ENCODE measurements at places on chromosomes 4 and X. TPM values are rescaled to one million over a fixed set of nuclear protein-coding genes. Genes with fewer than 3 reads are reported as not detected.
A peak's percentile ranks its signal among the peaks of the same experiment; 100 is the strongest.

DNA sequence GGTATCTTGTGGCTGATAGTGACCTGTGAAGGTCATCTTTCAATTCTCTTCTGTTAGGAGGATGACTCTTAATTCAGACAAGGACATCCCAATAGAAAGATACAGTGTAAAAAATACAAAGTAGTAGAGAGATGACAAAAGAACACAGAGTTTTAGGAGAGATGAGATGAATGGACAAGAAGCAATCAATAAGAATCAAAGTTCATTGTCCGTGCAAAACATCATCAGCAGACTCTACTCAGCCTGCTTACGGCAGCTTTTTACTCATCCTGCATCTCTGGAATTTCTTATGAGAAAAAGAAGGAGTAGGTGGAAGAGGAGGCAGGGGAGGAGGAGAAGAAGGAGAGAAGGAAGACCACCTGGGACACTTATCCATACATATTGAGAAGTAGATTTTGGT, 2131.7 kb downstream of the ARAP2 start:
- DNase-seq, result no peak

DNA sequence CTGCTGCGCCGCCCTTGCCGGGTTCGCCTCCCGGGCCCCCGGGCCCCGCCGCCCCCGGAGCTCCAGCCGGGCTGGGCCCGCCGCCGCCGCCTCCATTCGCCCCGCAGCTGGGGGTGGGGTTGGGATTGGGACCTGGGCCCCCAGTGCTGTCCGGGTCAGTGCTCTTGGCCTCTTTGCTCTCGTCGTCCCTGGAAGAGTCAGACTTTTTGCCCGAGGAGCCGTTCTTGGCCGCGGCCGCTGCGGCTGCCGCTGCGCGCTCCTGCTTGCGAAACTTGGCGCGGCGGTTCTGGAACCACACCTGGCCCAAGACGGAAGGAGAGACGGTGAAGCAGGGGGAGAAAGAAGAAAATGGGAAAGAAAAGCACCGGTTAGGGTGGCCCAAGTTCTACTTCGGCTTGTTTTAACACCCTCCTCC, 2.5 kb downstream of the PHOX2B start:
- DNase-seq, result no peak

- no peak for DNase-seq
These were observed 20.5 kb upstream of the WDR44 start for GRCh38 chrX:118325453-118325852.

Gene DCAF12L2
- not detected for total RNA-seq

Gene MAGEA2
- not detected for total RNA-seq

DNA sequence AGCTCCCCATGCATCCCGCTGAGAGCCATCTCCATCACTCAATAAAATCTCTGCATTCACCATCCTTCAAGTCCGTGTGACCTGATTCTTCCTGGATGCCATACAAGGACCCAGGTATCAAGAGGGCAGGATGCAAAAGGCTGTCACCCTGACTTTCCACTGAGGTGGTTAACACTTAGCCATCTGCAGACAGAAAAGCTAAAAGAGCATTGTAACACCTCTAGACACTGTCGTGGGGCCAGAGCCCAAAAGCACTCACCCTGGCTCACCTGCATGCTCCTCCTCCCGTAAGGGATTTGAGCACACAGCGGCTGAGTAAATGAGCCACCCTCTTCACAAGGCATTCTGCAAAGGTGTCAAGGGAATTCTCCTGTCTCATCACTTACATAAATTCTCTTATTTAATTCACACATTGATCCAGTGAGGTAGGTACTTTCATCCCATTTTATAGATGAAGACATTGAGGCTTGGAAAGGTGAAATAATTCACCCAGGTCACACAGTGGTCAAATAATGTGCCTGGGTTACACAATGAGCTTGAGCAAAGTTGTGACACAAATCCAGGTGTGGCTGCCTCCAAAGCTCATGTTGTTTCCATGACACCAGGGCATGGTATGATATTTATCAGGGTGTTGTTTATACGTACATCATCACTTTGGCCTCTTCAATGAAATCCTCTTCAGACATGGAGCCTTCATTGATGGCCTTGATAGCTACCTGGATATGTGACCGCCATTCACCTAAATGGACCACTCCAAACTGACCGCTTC, 48.0 kb downstream of the TXK start:
- DNase-seq, result no peak

GRCh38 chrX:150821971-150822370, 76.5 kb downstream of the CD99L2 start:
- no peak for DNase-seq

DNA sequence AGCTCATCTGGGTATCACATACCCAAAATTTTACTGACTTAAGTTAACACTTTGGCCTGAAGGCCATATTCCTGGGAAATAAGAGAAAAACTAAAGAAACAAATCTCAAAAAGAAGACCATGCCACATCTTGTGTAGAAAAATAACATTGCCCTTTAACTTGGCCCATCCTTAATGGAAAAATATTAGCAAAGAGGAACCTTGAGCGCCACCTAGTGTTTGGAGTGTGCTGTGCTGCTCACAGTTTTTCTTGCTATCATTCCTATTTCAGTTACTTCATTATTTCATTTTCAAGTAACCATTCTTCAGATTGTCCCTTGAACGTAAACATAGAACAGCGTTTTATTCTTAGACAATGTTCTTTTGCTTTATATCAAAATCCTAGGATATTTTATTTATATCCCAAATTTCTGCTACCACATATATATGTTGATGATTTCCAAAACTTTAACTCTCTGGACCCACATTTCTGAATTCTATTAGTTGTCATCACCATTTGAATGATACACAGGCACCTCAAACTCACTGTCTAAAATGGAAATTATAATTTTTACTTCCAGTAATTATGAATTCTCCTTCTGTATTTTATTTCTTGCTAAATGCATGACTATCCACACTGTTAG, 999.0 kb upstream of the ADGRL3 start:
- peak; percentile 53 for DNase-seq

Gene WAS
- total RNA-seq, result 81.6 TPM

GRCh38 chr4:53785996-53786395, 194.7 kb upstream of the LNX1 start:
- no peak for DNase-seq

DNA sequence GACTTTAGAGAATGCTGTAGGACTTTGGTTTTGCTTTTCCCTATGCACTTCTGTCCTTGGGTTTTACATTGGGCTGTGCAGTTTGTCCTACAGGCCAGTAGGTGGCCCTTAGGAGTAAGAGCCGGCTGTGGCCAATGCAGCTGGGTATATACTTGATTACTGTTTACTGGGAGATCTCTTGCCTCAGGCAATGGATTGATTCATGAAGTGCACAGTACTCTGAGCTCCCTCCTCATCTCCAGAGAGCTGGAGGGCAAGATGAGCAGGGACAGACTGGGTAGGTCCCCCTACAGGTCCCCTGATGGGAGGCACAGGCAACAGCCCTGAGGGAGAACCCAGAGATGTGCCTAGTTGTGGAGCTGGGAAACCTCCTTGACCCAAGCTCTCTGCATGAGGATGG, 103.8 kb upstream of the QRFPR start:
- DNase-seq, result peak; percentile 33

Gene UGT8
- 0.07 TPM for total RNA-seq

DNA sequence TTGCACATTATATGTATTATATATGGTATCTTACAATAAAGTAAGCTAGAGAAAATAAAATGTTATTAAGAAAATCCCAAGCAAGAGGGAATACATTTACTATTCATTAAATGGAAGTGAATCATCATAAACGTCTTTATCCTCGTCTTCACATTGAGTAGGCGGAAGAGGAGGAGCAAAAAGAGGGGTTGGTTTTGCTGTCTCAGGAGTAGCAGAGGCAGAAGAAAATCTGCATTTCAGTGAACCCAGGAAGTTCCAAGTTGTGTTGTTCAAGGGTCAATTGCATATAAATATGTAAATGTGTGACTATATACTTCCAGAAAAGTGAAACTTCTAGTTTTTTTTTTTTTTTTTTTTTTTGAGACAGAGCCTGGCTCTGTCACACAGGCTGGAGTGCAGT, 301.4 kb downstream of the TMA16 start:
- DNase-seq, result no peak

GRCh38 chr4:94603170-94603747, 151.5 kb downstream of the PDLIM5 start:
- no peak for DNase-seq

Gene CCDC120
- total RNA-seq, result 3.5 TPM

Gene SPANXN1
- total RNA-seq, result not detected

GRCh38 chr4:110046588-110047049, 133.9 kb downstream of the EGF start:
- no peak for DNase-seq

DNA sequence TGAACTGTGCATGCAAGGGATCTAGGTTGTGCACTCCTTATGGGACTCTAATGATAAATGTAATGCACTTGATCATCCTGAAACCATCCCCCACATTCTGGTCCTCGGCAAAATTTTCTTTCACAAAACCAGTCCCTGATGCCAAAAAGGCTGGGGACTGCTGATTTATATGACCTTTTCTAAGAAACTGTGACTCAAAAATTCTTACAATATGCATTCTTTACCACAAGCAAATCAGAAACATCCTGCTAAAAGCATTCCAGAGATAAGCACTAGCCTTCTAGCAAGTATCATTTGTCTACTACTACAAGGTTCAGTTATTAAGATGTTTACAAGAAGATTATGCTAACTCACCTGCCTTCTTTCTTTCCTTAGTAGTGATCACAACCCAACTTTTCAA, 166.5 kb upstream of the PCDH7 start:
- DNase-seq, result no peak

Gene TMSB15C
- 3.9 TPM for total RNA-seq

DNA sequence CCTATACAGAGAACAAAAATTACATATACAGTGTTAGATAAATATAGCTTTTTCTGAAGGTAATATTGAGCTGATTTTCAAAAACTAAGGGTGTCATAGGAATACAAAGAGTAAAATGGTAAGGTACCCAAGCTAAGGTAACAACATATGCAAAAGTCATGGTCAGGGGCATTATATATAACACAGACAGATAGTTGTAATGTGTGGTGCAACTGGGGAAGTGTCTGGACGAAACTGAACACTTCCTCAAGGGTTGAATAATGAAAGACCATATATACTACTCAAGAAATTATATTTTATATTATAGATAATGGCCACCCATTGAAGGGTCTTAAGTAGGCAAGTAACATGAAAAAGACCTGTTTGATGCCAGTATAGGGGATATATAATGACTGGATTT, 262.1 kb upstream of the CXXC4 start:
- DNase-seq, result no peak

GRCh38 chr4:3205995-3206394, 43.0 kb upstream of the MSANTD1 start:
- no peak for DNase-seq

GRCh38 chr4:149345424-149345823, 470.2 kb downstream of the IQCM start:
- DNase-seq, result no peak

DNA sequence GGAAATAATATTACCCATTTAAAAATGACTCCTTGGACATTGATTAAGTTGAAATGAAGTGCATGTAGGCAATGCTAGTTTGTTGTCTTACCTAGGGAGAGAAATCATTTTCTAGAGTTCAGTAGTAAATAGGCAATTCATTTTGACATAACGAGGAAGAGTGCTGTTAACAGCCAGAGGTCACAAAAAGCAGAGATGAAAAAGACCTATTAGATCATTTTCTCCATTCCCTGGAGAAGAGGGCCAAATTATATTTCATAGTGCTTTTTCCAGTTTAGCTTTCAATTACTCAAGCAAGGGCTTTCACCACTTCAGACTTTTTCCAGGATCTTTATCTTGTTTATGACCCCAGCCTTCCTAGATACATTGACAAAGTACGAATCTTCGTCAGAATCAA, 374.3 kb upstream of the GALNT7 start:
- no peak for DNase-seq

DNA sequence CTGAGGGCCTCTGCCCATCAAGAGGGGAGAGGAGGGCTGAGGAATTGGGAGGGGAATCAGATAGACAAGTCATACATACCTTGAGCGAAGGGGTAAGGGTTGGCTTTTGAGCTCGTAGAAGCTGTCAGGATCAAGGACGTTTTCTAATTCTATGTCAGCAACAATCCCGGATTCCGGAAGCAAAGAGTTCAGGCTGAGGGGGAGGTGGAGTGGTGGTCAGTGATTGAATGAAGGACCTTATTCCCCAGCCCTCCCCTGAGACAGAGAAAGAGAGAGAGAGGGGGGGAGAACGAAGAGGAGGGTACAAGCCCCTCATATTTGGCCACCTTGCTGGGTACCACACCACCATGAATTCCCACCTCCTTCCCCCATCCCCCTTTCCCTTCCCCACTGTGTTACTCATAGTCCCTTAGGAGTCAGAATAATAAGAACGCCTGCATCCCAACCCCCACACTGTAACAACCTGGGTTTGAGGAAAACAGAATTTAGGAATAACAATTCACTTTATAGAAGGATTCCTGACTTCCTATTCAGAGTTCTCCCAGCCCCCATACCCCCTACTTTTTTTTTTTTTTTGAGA, 2.7 kb downstream of the TFE3 start:
- no peak for DNase-seq

Gene NMU
- total RNA-seq, result 0.41 TPM

Gene IL2
- 8.9 TPM for total RNA-seq

DNA sequence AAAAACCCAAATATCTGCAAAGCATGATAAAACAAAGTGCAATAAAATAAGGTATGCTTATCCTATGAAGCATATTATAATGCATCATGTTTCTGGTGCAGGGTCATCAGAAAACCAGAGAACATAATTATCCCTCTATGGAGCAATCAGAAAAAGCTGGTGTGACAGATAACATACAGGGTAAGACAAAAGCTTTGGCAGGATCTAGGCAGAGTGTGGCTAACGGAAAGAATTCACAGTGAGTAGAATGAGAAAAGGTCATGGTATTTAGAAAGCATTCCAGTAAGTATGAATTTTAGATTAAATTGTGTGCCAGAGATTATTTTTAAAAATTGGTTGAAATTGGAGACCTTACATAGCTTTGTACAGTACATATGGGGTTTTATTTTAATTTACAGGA, 29.0 kb upstream of the UGT2B4 start:
- no peak for DNase-seq

DNA sequence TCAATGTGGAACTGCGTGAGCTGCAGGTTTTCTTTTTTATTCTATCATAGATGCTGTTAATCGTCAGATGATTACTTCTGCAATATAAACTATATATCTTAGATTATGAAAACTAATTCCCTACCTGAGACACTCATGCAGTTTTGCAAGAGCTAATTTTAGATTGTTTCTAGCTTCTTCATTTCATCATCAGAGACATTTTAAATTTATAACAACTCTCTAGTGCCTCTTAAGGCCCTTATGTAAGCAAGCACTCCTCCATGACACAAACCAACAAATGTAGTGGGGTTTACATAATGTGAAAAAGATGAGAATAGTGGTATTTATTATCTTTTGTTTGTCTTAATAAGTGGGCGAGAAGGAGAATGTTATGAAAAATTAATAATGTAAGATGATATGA, 170.2 kb upstream of the ETNPPL start:
- no peak for DNase-seq

Gene RS1
- total RNA-seq, result not detected

- DNase-seq, result no peak
These were observed 182.9 kb downstream of the ZIC3 start for GRCh38 chrX:137748827-137749226.

- no peak for DNase-seq
These were observed 5.8 kb upstream of the G3BP2 start for GRCh38 chr4:75678965-75679364.

Data from activated CD8-positive, alpha-beta T cell treated with anti-CD3 and anti-CD28 coated beads for 36 hours (primary cell).